Ascending aorta (tissue), 2 donors: ENCODE measurements at places on chromosomes 1 and 21.

DNA sequence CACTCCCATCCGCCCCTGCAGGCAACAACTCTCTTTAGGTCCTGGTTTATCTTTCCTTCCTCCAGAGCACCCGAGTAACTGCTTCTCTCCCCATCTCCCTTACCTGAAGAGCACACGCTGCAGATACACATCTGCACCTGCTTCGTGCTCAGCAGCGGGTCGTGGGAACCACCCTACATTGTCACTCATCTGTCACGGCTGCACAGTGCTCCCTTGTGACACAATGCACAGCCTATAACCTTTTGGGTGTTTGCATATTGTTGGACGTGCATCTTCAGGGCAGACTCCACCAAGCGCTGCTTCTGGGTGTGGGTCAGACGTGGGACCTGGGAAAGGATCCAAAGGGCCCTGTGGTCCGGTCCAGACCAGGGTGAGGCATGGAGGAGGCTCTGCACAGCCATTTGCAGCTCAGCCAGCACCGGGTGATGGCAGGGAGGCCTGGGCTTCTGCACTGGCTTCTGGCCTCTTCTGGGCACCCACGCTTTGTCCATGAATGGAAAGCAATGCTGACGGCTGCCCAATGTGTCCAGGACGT lies 42.5 kb downstream of the WDR4 start:
- DNase-seq: no peak

GRCh38 chr21:44527156-44527982 lies 12.6 kb downstream of the KRTAP10-1 start:
- DNase-seq: peak; percentile 42

DNA sequence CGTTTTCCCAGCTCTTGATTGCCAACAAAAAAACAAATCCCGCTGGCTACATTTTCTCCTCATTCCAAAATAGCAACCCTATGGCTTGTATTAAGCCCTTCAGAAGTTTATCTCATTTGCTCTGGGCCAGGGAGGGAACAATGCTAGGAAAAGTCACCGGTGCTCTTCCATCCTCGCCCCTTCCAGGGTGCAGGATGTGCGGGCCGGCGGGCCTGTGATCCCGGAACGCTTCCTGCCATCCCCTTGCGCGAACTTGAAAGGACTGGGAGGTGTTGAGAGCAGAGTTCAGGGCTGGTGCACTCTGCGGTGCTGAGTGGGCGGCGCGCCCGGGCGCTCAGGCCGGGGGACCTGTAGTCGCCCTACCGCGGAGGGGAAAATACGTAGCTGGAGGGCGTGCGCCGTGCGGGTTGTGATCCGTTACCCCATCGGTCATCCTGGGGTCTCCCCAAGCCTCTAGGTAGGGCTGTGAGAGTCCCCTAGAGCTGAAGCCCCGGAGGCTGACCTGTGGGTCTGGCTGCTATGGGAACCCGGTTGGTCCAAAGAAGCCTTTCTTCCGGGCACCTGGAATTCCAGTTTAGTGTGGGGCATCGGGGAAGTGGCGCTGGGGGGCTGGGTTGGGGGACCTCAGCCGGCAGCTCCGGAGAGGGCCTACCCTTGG lies 13.1 kb downstream of the NR5A2 start:
- no peak for DNase-seq

GRCh38 chr1:170471398-170472053 lies 60.4 kb upstream of the GORAB start:
- DNase-seq: no peak

DNA sequence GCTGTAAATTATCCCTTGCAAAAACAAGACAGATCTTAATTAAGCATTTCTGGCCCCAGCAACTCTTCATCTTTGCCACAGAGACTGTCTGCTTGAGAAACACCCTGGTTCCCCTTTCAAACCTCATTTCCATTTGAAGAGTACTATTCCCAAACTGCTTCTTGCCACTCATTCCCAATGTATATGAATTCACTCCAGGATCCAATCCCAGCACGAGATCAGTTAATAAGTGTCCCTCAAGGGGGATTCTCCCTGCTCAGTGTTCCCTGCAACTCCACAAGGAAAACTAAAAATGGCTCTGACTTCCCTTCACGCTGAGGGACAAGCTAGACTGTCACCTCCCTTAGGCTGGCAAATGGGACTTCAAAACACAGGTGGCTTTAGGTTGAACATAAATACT lies 173.2 kb downstream of the SIPA1L2 start:
- DNase-seq: no peak

GRCh38 chr1:28775121-28775942 lies 36.6 kb upstream of the OPRD1 start:
- DNase-seq: peak; percentile 81

GRCh38 chr1:100360790-100361510 lies 8.6 kb downstream of the CDC14A start:
- no peak for DNase-seq

DNA sequence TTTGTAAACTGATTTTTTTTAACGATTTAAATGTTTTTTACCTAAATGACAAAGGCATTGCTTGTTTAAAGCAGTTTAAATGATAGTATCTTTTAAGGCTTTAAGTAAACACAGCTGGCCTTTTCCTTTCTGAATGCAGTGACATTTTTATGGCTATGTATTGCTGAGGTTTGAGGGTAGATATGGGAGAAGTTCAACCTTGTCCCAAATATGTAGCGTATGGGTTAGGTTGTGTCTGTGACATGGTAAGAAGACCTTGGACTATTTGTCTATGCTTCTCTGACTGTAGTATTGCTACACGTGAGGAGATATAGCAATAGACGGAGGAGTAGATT lies 32.5 kb downstream of the PKNOX1 start:
- DNase-seq: no peak

GRCh38 chr21:43880111-43880985 lies 15.3 kb downstream of the AGPAT3 start:
- no peak for DNase-seq

- DNase-seq: no peak
These were observed 60.5 kb downstream of the MAP3K7CL start for GRCh38 chr21:29190923-29191331.

- DNase-seq: no peak
These were observed 124.9 kb downstream of the KCNK1 start for GRCh38 chr1:233738850-233739249.

- no peak for DNase-seq
These were observed 24.2 kb upstream of the CXADR start for GRCh38 chr21:17488620-17489019.

DNA sequence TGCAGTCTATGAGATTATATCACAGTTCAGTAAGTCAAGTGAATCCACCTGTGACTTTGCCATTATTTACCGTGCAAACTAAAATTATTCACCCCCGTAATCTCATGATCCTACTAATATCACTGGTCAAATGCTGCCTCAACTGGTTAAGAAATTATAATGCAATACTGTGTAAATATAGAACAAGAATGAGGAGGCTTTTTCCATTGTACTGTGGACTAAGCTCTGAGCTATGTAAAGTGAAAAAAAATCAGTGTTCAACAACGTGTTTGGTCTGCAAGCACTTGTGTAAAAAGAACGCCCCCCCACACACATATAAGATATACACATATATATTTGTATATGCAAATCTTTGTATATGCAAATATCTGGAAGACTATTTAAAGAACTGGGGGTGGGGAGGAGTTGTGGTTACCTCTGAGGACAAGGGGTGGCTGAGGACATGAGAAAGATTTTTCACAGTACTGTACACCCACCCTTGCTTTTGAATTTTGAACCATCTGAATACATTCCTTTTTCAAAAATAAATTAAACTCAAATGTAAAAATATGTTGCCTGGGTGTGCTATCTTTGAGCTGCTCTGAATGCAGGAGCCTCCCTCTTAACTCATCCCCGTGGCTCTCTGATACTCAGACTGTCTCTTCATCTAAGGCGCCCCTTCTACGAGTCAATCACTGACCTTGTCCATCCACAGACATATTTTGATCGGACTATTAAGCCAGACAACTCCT lies 57.0 kb downstream of the PTP4A2 start:
- no peak for DNase-seq

- no peak for DNase-seq
These were observed 342.5 kb downstream of the DISC1 start for GRCh38 chr1:231969076-231969475.

DNA sequence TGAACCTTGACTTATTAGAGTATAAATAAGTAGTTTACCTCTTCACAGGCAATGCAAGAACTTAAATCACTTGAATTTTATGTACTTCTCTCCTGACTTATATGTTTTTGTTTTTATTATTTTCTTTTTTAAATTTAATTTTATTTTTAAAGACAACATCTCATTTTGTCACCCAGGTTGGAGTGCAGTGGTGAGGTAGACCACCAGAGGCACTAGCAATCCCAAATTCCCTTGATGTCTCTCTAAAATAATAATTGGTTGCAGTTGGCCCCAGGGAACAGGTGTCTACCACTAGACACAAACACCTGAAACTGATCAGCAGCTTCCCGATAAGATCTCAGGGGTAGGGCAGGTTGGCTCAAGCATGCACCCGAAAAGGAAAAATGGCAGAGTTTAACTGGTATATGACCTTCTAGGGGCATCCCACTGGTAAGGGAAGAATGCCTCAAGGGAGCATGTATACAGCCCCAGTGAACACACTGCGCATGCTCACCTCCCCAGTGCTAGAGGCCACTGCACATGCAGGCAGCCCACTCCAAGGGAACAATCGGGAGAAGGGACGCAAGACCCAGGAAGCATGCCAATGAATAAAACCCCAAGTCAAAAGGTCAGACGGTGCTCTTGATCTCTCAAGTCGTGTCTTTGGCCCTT lies 14.6 kb downstream of the EXOC8 start:
- DNase-seq: no peak

DNA sequence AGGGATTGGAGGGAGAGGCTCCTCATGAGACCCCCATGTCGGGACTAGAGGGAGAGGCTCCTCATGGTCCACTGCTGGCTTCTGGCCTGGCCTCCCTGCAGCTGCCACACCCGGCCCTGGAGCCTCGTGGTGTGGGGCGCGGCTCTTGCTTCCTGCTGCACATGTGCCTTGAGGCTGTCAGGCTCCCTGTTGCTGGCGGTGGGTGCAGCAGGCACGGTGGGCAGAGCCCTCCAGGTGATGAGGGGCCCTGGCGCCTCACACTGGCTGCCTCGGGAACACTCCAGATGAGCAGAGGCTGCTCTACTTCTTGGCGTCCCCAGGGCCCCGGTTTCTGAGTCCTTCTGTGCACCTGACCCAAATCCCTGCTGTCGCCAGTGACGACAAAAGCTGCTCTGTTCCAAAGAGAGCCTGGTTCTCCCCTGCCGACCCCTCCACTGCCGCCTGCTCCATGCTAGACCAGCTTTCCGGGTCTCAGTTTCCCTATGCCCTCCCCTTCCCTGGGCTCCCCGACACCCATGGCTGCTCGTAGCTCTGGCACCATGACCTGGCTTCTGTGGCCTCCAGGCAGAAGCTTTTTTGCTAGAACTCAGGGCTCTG lies 9.7 kb upstream of the ATAD3B start:
- DNase-seq: no peak

GRCh38 chr1:17932164-17932563 lies 175.4 kb upstream of the IGSF21 start:
- DNase-seq: no peak

DNA sequence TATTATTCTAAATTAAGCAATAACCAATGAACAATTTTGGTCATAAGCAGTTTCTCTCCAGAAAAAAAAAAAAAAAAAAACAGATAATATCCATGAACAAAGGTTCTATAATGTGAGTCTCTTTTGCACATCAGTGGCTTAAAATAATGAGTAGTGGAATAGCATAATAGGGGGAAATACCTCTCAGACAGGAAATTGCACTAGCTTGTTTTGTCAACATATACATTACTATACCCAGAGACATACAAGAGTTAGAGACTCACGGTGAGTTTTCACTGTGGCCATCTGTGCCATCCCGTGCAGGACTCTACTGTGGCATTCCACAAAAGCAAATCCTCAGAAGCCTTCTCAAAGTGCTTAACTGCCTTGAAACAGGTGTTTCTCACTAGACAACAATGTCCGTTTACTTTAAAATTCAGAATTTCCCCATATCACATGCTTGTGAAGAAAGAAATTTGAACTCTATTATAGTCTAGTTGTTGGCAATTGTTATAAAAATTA lies 697.9 kb downstream of the USP25 start:
- no peak for DNase-seq

DNA sequence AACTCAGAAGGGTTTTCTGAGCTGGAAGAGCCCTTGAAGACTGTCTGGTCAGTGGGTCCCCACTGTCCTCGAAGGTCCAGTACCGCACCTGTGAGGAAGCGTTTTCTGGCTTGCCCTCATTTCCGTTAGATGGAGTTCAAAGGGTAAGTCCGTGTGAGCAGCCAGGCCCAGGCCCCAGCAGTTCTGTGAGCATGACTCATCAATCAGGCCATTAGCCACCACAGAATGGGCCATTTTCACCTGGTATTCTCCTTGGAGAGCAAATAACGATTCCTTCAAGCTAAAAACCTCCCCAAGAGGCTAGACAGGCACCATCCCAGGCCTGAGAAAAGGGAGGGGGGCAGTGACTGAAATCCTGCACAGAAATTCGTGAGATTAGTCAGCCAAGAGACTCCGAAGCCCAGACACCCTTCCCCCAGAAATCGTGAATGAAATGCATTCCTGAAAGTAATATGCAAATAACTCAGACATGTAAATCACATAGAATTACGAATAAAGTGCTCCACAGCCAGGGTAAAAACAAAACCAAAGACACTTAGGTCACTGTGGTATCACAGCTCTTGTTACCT lies 66.0 kb downstream of the BCAR3 start:
- DNase-seq: no peak

GRCh38 chr1:73516451-73516850 lies 681.5 kb downstream of the LRRIQ3 start:
- no peak for DNase-seq

- no peak for DNase-seq
These were observed 51.0 kb upstream of the RUNX3 start for GRCh38 chr1:24980836-24981630.

DNA sequence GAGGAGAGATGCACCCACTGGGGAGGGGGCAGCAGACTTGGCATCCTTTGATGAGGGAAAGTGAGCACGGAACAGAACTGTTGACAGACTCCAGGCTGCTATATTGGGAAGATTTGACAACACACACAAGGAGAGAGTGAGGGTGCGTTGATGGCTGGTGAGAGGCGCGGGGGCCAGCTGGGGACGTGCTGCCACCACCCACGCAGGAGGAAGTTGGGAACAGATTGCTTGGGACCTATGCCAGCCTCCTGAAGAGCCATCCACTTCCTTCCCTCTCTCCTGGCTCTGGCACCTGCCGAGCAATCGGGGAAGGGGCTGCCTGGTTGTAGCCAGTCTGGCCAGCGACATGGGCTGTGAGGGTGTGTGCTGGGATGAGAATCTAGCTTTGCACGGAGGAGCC lies 223.7 kb upstream of the CSF3R start:
- DNase-seq: no peak

GRCh38 chr1:91680556-91681155 lies 180.0 kb downstream of the CDC7 start:
- no peak for DNase-seq

- no peak for DNase-seq
These were observed 288.1 kb downstream of the DPYD start for GRCh38 chr1:97632776-97633175.

DNA sequence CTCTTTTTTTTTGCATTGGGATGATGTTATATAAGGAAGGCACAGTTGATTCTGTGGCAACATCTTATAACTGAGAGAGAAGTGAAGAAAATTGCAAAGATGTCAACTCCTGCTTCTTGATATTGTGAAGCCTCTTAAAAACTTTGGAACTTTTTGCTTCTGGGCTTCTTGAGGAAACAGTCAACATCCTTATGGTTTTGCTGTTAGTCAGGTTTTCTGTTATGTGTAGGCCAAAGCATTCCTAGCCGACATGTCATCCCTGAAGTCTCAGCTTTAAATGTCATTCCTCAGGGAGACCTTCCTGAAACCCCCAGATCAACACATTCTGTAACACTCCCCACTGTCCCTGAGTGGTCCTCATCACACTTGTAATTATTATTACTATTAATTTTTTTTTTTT lies 12.6 kb downstream of the FALEC start:
- no peak for DNase-seq

GRCh38 chr1:156414461-156415064 lies 45.6 kb downstream of the RHBG start:
- DNase-seq: no peak
